ENCODE measurements at places on chromosomes 12 and 14.

DNA sequence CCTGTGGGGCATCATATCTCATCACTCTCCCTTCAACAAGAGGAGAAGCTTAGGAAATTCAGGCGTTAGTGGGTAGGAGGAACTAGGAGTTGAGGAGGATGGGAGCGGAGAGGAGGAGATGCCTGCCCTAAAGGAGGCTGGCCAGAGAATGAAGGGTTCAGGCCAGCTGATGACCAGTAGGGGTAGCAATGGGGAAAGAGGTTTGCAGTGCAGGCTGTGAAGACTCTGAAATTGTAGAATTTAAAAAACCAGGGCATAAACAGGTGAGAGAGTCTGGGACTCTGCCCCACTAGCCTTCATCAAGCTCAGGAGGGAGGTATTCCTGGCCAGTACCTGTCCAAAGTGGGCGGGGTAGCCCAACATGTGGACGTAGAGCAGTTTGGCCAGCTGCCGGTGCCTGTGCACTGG is 809 bp downstream of the AP1G2 start:
- no peaks in the 10 kb centered on the region for H3K27me3 ChIP-seq
- H3K4me1 ChIP-seq, result peaks cover 4% of the 10 kb centered on the region
- peak overlapping the region; percentile 85 for H3K27ac ChIP-seq
- no peak for DNase-seq

- no peak overlapping the region for H3K27ac ChIP-seq
- H3K4me3 ChIP-seq, result no peak overlapping the region
- H3K27me3 ChIP-seq, result no peaks in the 10 kb centered on the region
- DNase-seq, result no peak
Measured at GRCh38 chr12:129328235-129328634, 475.0 kb downstream of the GLT1D1 start.

GRCh38 chr12:50538182-50538581 is 33.4 kb downstream of the DIP2B start:
- H3K36me3 ChIP-seq, result no peaks in the 10 kb centered on the region
- no peak overlapping the region for H3K27ac ChIP-seq

DNA sequence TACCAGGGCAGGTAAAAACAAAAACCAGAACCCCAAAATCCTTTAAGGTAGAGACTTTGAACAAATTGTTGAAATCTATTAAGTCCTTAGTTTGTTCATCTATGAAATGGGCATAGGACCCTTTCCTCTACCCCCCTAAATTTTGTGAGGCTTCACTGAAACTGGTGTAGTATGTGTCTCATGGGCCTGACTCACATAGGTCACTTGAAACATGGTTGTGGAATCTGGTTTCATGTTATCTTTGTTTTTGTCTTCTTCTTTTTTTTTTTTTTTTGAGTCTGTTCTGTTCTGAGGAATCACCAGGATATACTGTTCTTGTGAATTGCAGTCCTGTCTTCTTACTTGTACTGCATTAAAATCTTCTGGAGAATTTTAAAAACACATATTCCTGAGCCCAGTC is 202.2 kb downstream of the KTN1 start:
- H3K27me3 ChIP-seq, result no peaks in the 10 kb centered on the region
- H3K36me3 ChIP-seq, result no peaks in the 10 kb centered on the region
- peaks cover 5% of the 10 kb centered on the region for H3K4me1 ChIP-seq
- H3K4me3 ChIP-seq, result no peak overlapping the region
- no peak for DNase-seq
